Stimulated activated CD4-positive, alpha-beta T cell treated with anti-CD3 and anti-CD28 coated beads, Interleukin-12 subunit alpha, Interleukin-12 subunit beta, amount 100 ng/mL, for 24 hours (primary cell): ENCODE measurements at places on chromosomes 5 and 9.

- no peak for DNase-seq
Observed at GRCh38 chr5:168244838-168245559, 46.4 kb upstream of the WWC1 start.

DNA sequence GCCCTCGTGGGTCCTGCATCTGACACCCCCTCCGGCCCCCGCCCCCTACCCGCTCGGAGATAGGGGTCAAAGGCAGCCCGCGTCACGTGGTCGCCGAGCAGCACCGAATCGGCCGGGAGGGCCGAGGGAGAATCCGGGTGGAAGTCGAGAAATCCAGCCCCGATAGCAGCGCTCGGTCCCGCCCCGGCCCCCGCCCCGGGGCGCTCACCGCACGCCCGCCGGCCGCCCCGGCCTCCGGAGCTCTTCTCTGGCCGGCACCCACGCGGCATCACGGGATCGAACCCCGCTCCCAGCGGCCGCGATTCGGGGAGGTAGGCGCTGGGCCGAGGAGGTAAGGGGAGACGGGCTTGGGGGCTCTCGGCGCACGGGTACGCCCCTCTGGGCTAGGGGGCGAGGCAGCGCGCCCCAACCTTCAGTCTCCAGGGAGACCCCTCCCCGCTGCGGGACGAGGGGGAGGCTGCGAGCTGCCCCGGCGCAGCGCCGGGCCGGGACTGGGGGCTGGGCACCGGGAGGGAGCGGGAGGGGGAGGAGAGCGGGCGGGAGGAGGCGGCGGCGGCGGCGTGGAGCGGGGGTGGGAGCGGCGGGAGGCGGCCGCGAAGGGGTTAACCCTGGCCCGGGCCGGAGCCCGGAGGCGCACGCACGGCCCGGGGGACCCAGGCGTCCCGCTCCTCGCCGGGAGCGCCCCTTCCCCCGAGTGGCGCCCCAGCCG lies 22.1 kb upstream of the NDST1 start:
- DNase-seq: no peak

DNA sequence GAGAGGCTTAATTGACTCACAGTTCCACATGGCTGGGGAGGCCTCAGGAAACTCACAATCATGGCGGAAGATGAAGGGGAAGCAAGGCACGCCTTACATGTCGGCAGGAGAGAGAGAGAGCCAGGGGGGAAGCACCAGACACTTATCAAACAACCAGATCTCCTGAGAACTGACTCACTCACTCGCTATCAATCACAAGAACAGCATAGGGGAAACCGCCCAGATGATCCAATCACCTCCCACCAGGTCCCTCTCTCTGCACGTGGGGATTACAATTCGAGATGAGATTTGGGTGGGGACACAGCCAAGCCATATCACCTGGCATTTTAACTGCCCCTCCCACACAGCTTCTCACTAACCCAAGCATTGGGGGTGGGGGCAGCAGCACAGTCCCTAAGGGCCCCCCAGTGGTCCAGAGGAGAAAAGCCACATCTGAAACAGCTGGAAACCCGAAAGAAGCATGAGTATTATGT lies 76.1 kb upstream of the ASS1 start:
- DNase-seq: peak; percentile 2

GRCh38 chr5:172479034-172479783 lies 24.9 kb upstream of the SH3PXD2B start:
- peak; percentile 28 for DNase-seq

GRCh38 chr9:138010861-138011260 lies 133.3 kb downstream of the CACNA1B start:
- DNase-seq: no peak

DNA sequence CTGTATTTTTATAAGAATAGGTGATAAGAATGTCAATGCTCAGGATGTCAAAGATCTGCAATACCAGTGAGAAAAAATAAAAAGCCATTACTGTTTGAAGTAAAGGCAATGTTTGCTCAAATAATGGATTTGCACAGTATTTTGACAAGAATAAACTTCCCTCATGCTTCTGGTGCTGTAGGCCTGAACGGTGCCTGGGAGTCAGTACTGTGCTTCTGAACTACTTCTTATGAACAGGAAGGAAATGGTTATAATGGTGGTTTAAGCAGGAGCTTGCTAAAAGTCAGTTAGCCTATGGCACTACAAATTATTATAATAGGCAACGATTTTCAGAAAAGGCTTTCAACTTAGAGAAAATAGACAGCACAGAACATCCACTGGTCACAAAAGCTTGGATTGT lies 548.3 kb upstream of the CDH18 start:
- DNase-seq: no peak

DNA sequence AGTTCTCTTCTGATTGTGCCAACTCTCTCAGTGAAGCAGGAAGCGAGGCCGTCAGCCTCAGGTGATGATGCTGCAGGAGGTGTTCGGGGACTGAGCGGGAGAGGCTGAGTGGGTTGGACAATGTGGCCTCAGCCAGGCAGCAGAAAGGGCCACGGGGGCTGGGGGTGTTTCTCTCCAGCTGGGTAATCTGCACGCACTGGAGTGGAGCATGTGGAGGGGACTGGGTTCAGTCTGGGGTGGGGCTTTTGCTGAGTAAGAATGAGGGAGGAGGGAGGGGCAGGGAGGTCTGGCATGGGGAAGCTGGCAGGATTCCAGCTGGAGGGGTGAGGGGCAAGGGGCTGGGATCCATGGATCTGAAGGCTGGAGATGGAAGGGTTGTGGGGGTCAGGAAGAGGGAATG lies 60.8 kb upstream of the PHYKPL start:
- no peak for DNase-seq

- DNase-seq: no peak
Observed at GRCh38 chr5:124692324-124692723, 54.1 kb downstream of the ZNF608 start.

DNA sequence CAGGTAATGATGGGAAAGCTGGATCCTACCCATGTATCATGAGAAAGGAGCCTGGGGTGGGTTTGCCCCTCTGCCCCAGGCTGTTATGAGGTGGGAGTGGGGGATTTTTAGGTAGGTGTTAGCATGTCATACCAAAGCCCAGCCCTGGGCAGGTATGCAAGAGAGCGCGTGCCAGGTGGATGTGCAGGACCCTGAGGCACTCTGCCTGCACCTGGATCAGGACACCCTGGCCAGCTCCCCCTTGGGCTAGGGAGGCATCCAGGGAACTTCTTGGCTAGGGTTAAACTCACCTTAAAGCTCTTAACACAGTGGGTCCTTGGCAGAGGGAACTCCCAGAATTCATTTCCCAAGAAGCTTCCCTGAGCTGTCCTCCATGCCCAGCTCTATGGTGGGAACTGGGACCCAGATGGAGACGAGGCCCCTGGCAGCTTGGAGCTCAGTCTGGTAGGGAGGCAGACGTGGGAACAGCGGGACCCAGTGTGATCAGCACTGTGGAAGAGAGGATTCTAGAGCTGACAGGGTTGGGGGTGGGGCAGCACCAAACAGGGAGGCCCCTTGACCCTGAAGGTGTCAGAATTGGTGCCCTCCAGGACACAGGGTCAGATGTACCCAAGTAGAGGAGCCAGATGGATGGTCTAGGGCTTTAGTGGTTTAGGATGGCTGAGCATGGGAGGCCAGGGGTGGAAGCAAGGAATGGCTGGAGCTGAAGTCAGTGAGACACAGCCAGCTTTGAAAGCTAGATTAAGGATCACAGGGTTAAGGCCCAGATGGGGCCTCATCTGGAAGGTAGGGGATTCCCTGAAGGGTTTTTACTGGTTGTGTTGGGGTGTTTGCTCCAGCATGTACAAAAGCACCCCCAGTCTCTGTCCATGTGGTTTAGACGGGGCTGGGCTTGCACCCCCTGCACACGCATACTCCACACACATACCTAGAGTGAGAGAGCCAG lies 2.2 kb upstream of the PRR7 start:
- DNase-seq: no peak
